ENCODE measurements at places on chromosomes 11 and 22.

DNA sequence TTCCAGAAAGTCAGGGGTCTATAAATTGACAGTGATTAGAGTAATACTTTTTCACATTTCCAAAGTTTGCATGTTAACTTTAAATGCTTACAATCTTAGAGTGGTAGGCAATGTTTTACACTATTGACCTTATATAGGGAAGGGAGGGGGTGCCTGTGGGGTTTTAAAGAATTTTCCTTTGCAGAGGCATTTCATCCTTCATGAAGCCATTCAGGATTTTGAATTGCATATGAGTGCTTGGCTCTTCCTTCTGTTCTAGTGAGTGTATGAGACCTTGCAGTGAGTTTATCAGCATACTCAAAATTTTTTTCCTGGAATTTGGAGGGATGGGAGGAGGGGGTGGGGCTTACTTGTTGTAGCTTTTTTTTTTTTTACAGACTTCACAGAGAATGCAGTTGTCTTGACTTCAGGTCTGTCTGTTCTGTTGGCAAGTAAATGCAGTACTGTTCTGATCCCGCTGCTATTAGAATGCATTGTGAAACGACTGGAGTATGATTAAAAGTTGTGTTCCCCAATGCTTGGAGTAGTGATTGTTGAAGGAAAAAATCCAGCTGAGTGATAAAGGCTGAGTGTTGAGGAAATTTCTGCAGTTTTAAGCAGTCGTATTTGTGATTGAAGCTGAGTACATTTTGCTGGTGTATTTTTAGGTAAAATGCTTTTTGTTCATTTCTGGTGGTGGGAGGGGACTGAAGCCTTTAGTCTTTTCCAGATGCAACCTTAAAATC lies 5.3 kb downstream of the MALAT1 start:
- no peak for DNase-seq

DNA sequence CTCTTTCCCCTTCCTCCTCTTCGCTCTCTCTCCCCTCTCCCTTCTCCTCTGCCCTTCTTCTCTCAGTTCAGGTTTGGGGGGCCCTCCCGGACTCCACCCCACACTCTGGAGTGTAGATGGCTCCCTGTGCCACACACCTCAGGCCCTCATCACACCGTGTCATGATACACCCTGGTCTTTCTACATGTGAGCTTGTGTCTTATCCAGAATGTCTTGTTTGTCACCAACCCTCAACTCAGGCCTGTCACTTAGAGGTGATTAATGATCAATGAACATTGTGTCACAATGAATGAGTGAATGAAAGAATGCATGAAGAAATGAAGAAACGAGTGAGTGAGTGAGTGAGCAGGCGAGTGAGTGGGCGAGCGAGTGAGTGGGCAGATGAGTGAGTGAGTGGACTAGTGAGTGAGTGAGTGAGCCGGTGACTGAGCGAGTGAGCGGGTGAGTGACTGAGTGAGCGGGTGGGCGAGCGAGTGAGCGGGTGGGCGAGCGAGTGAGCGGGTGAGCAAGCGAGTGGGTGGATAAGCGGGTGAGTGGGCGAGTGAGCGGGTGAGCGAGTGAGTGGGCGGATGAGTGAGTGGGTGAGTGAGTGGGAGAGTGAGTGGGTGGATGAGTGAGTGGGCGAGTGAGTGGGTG lies 33.8 kb downstream of the CAPN1 start:
- no peak for DNase-seq

DNA sequence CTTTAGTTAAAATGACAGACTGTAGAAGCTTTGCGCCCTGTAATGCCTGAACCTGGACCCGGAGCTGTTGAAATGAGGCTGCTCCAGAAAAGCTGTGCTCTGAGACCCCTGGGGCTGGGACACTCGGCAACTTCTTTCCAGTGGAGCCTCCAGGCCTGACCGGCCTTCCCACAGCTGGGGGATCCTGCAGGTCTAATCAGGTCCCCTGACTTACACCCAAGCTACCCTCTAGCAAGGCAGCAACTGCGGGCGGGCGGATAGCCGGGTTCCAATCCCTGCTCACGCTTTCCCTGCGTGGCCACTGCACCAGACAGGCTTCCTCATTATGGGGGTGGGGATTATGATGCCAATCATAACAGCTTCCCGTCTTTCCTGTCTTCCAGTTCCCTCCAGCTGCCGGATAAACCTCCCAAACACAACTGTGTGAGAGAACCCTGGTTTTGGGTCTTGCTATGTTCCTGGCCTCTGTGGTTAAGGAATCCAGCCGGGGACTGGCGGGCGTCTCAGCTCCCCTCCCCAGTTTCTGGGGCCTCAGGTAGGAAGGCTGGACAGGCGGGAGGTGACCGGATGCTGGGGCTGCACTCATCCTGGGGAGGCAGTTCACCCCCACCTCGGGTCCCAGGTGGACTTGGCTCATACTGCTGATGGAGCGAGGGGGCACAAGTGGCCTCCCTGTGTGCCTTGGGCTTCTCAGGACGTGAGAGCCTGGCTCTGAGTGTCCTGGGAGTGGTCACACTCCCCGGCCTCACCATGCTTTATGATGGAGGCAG lies 38.6 kb downstream of the PARVG start:
- DNase-seq, result no peak

GRCh38 chr22:22720201-22720723 lies 75.8 kb downstream of the GGTLC2 start:
- no peak for DNase-seq

DNA sequence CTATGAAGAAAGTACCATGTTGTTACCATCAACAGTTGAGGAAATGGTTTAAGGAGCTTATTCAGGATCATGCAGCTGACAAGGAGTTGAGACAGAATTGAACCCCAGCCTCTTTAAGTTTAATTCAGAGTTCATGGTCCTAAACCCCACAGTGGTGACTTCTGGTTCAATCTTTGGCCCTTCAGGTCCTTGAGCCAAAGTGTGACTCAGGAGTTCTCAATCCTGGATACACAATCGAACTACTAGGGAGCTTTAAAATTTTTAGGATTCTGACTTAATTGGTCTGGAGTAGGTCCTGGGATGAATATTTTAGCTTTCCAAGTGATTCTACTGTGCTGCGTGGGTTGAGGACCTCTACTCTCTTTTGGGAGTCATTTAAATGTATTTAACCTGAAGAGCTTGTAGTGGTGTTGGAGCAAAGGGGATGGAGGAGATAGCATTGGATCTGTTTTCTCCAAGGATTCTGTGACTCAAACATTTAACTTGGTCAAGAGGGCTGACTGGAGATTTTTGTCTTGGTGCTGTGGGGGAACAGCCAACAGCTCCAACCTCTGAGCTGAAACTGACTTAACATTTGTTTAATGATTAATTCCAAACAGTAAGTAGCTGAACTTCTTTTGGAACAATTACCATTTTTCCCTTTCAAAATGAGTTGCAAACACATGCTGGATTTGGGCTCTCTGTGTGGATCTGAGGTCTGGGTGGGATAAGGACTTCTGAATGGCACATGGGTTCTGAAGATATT lies 80.1 kb downstream of the INSC start:
- no peak for DNase-seq

GRCh38 chr11:68009391-68010089 lies 587 bp upstream of the ALDH3B1 start:
- DNase-seq, result no peak

DNA sequence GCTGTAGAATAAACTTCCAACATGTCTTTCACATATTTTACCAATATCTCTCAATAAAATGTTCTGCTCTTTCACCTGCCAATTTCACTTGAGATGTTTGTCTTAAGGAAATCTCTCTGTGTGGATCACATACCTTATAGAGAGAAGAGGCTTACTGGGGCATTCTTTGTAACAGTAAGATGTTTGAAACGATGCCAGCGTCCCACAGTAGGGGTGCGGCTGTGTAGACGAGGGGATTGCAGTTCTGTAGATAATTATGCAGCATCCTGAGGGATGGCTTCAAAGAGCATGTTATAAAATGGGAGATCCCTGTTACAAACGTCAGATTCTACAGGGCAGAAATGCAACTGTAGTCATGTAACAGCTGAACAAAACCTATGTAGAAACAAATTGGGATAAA lies 200.0 kb downstream of the TBC1D22A start:
- no peak for DNase-seq

GRCh38 chr22:39530692-39531331 lies 1.7 kb downstream of the RPS19BP1 start:
- DNase-seq, result no peak

- DNase-seq, result no peak
These were observed 315.0 kb downstream of the JRKL start for GRCh38 chr11:96704847-96705246.

- DNase-seq, result no peak
These were observed 28.2 kb upstream of the CCDC81 start for GRCh38 chr11:86346513-86346912.

DNA sequence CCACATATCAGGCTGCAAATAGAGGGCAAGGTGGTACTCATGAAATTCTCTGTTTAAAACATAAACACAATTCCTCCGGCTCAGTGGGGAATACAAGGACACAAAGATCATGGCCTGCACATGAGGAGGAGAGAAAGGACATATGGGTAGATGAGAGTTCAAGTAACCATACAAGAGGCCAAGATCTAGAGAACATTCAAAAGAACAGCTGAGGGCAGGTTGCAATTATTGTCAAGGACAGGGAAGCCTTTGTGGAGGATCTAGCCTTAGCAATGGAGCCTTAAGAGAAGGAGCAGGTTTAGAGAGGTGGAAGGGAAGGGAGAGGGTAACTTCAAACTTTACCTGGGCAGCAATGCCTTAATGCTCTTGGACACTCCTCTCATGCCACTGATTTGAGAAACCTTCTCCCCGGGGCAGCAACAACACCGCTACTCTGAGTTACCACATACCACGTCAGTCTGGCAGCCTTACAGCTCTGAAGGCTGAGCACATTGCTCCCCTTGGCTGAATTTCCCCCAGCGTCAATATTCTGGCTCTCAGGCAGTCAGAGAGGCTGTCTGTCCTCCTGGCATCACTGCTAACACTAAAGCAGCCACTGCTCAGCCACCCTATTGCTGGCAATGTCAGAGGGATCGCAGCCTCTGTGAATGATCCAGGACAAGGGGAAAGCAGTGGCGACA lies 55.5 kb downstream of the CLPB start:
- no peak for DNase-seq

DNA sequence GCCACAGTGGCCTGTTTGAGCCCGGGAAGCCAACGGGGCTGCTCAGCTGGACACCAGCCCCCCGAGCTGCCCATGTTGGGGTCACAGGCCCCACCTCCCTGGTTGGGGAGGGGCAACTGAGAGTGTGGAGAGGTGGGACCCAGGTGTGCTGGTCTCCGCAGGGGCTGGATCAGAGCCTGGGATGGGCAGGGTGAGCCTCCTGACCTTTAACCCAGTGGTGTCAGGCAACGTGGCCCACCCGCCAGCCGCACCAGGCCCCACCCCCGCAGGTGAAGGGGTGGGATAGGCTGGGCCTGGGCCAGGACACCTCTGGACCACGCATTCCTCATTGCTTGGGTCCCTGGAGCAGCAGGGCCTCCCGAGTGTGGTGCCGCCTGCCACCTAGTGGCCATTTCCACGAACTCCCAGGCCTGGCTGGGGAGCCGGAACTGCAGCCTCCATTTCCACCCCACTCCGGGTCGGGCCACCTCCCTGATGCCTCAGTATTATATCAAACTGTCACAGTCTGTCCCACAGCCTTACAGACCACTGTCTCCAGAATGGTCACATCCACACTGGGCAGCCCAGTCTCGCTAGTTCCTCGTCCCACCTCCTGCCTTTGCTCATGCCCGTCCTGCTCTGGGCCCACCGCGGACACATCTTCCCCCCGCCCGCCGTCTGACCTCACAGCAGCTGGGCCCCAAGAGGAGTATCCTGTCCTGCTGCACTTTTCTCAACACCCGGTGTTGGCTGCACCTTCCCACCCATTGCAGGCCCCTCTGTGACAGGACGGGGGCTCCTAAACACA lies 13.3 kb upstream of the PPP6R3 start:
- no peak for DNase-seq

GRCh38 chr11:125275905-125276618 lies 111.5 kb downstream of the PKNOX2 start:
- DNase-seq, result no peak

DNA sequence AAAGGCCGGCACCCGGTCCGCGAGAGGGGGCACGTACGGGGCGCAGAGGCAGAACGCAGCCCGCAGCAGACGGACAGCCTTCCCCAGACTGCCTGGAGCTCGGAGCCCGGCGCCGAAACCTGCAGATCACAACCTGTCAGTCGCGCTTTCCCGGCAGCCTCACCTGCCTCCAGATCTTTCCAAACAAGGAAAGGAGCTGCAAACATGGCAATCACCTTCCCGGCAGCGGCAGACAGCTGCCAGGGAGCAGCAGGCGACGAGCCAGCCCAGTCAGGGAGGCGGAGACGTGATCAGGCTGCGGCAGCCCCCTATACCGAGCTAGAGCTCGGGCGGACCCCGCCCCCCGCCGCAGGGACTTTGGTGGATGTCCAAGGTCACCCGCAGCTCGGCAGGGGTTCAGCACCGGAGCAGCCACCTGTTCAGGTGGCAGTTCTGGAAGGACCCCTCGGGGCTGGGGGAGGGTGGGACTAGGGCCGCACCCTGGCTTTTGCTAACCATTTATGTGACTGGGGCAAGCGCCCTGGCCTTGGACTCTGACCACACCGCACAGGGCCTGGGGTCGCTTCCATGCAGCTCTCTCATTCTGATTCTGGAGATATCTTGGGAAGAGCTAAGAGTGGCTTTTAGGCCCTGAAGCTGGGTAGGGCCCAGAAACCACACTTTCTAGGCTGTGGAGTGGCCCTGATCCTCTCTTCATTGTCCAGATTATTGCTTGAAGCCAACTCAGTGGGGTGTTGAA lies 143.8 kb downstream of the NECTIN1 start:
- DNase-seq, result no peak

- no peak for DNase-seq
These were observed 13.0 kb downstream of the GLB1L3 start for GRCh38 chr11:134289167-134289566.

DNA sequence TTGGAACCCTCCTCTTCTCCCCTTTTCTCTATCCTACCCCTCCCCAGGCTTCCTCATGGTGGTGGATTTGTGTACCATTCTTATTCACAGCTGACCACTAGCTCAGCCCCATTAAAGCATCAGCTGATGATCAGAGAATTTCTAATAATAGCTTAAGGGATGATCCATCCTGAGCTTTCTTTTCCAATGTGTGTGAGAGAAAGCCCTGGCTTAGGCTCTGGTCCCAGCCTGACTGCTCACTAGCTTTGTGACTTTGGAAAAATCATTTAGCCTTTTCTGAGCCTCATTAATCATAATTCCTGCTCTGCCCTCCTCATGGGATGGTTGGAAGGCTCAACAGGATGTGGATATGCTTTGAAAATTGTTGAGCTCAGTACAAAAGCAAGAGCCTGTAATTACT lies 26.3 kb upstream of the CCDC90B start:
- no peak for DNase-seq

- no peak for DNase-seq
These were observed 120.4 kb downstream of the PHF21B start for GRCh38 chr22:44889255-44889878.

- DNase-seq, result no peak
These were observed 640 bp downstream of the PPP1CA start for GRCh38 chr11:67400942-67401494.

- no peak for DNase-seq
These were observed 148.3 kb upstream of the THY1 start for GRCh38 chr11:119571311-119571710.

GRCh38 chr11:119752345-119752871 lies 23.4 kb upstream of the NECTIN1 start:
- no peak for DNase-seq

- no peak for DNase-seq
These were observed 435.1 kb upstream of the DDI1 start for GRCh38 chr11:103601225-103601846.
